ENCODE measurements at places on chromosomes 11 and 22. TPM values are rescaled to one million over a fixed set of nuclear protein-coding genes. Genes with fewer than 3 reads are reported as not detected.

The C11orf86 gene
- not detected for total RNA-seq

The PGGHG gene
- total RNA-seq, result 81.0 TPM

The MMP12 gene
- not detected for total RNA-seq

The EMID1 gene
- total RNA-seq, result not detected

The TMEM45B gene
- total RNA-seq, result 0.58 TPM

The PARVG gene
- total RNA-seq, result 57.4 TPM

The CCDC15 gene
- total RNA-seq, result 3.6 TPM

The NCAM1 gene
- total RNA-seq, result 0.16 TPM

The OR4A5 gene
- not detected for total RNA-seq

The CHRM1 gene
- total RNA-seq, result not detected

The SLC37A2 gene
- 1.5 TPM for total RNA-seq

GRCh38 chr11:129739339-129739738, 76.3 kb upstream of the TMEM45B start:
- no peaks in the 10 kb centered on the region for H3K4me1 ChIP-seq
- no peak overlapping the region for H3K4me3 ChIP-seq
- H3K36me3 ChIP-seq, result no peaks in the 10 kb centered on the region
- no peak overlapping the region for H3K27ac ChIP-seq

DNA sequence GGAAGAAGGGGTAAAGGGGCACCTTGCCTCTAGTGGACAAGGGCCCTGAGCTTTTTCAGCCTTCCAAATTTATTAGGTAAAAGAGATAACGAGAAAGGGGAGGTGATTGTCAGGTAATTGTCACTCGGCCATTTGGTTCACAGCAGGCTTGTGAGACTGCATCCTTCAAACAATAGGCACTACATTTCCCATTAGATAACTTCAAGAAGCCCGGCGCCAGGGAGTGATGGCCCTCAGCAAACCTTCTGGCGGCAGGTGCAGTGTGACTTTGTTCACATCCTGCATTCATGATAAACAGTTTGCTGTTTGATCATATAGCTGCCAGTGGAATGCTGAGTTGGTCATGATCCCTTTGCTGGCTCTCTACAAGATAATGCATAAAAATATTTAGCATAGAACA, 185.1 kb downstream of the CWF19L2 start:
- H3K27me3 ChIP-seq, result no peaks in the 10 kb centered on the region
- no peak overlapping the region for H3K4me3 ChIP-seq
- H3K27ac ChIP-seq, result no peak overlapping the region
- no peaks in the 10 kb centered on the region for H3K4me1 ChIP-seq

DNA sequence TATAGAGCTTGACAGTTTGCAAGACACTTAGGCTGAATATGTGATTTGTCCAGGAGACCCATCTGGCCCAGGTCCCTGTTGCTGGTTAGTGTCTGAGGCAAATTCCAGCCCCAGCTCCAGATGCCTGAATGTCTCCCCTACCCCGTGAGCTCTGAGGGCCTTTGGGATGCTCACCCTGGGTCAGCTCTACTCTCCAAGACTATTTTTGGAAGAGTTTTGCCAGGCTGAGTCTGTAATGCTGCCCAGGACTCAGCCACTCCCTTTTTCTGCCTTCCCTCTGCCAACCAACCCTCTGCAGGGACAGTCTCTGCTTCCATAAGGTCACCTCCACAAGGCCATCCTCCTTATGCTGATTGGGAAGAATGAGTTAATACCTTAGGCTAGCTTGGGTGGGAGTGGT, 66.3 kb downstream of the CABIN1 start:
- H3K4me3 ChIP-seq, result no peak overlapping the region
- no peak for DNase-seq
- peaks cover 15% of the 10 kb centered on the region for H3K36me3 ChIP-seq
- no peaks in the 10 kb centered on the region for H3K27me3 ChIP-seq
- H3K27ac ChIP-seq, result no peak overlapping the region

DNA sequence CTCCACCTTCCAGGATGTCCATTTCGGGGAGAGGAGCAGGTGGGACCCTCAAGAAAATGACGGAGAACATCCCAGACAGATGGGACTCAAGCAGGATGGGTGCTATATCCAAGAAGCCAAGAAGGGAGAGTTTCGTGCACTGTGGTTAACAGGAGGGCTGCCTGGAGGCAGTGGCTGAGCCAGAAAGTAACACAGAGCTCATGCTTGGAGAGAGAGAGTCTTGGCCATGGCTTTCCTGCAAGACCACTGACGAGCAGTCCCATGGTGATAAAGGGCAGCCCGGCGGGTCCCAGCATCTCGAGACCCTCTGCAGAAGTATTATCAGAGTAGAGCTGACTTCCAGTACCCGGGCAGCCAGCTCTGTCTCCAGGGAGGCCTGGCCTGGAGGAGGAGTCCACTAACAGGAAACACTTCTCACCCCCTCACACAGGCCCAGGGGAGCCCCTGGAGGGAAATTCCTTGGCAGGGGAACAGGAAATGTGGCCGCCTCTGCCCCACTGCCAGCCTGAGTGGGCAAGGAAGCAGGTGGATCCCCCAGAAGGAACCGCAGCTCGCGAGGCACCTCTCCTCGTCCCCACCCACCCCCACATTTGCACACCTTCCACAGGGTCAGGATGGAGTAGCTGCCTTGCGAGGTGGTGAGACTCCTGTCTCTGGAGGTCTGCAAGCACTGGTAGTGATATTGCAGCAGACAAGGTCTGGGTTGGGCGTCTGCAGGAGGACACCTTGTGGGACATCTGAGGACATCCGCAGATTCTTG, 32.2 kb downstream of the CYTH4 start:
- peak; percentile 39 for DNase-seq
- no peak overlapping the region for H3K4me3 ChIP-seq
- no peak overlapping the region for H3K27ac ChIP-seq
- peaks cover 45% of the 10 kb centered on the region for H3K4me1 ChIP-seq
- H3K36me3 ChIP-seq, result peaks cover 32% of the 10 kb centered on the region
- H3K27me3 ChIP-seq, result no peaks in the 10 kb centered on the region

GRCh38 chr11:127609025-127609773, 608.6 kb upstream of the KIRREL3 start:
- H3K27ac ChIP-seq, result no peak overlapping the region
- H3K36me3 ChIP-seq, result no peaks in the 10 kb centered on the region
- H3K27me3 ChIP-seq, result no peaks in the 10 kb centered on the region
- H3K4me1 ChIP-seq, result no peaks in the 10 kb centered on the region
- DNase-seq, result no peak

DNA sequence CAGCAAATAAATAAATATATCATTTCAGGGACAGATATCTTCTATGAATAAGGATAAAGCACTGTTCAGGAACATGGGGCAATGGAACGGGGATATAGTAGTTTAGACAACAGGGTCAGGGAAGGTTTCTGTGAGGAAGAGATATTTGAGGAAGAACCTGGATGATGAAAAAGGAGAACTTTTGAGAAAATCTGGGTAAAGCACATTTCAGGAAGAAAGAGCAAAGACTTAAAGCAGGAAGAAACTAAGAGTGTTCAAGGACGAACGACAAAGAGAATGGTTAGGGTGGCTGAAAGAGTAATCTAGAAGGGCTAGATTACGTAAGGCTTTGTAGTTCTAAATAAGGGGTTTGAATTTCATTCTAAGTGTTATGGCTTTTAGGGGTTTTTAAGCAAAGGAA, 12.7 kb downstream of the DDI1 start:
- no peaks in the 10 kb centered on the region for H3K36me3 ChIP-seq
- no peak overlapping the region for H3K27ac ChIP-seq
- DNase-seq, result no peak
- no peak overlapping the region for H3K4me3 ChIP-seq
- no peaks in the 10 kb centered on the region for H3K27me3 ChIP-seq
- H3K4me1 ChIP-seq, result no peaks in the 10 kb centered on the region

GRCh38 chr11:134911514-134912180, 499.6 kb upstream of the B3GAT1 start:
- H3K27me3 ChIP-seq, result no peaks in the 10 kb centered on the region
- H3K4me3 ChIP-seq, result no peak overlapping the region
- no peak for DNase-seq
- H3K36me3 ChIP-seq, result no peaks in the 10 kb centered on the region

- no peaks in the 10 kb centered on the region for H3K27me3 ChIP-seq
- no peaks in the 10 kb centered on the region for H3K36me3 ChIP-seq
- H3K4me1 ChIP-seq, result no peaks in the 10 kb centered on the region
- no peak for DNase-seq
These were observed 153.0 kb downstream of the LRRC4C start for GRCh38 chr11:41306431-41306830.

GRCh38 chr22:46528121-46528610, 9.3 kb downstream of the CELSR1 start:
- H3K36me3 ChIP-seq, result no peaks in the 10 kb centered on the region
- no peak overlapping the region for H3K27ac ChIP-seq
- DNase-seq, result no peak
- no peaks in the 10 kb centered on the region for H3K27me3 ChIP-seq
- no peaks in the 10 kb centered on the region for H3K4me1 ChIP-seq

DNA sequence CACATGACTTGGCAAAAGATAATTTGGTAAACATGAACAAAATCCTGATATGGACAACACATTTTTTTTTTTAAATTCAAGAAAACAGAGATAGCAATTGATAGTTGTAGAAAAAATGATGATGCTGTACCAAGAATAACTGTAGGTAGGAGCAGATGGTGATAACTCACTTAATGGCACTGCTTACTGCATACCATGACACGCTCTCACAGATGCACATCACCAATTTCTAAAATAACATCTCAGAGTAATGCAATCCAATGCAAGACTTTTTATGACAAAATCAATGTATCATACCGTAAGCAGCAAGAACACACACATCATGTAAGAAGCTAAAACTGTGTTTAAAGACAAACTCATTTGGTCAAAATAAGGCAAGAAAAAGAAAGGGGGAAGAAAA, 96.2 kb downstream of the LARGE2 start:
- H3K36me3 ChIP-seq, result no peaks in the 10 kb centered on the region
- no peaks in the 10 kb centered on the region for H3K27me3 ChIP-seq
- no peak overlapping the region for H3K27ac ChIP-seq
- H3K4me1 ChIP-seq, result no peaks in the 10 kb centered on the region
- H3K4me3 ChIP-seq, result no peak overlapping the region

- H3K36me3 ChIP-seq, result peaks cover 31% of the 10 kb centered on the region
- peak overlapping the region; percentile 94 for H3K27ac ChIP-seq
- no peaks in the 10 kb centered on the region for H3K27me3 ChIP-seq
- H3K4me3 ChIP-seq, result peak overlapping the region; percentile 72
These were observed 1.1 kb downstream of the TIMM10B start for GRCh38 chr11:6482441-6482840.

- H3K36me3 ChIP-seq, result no peaks in the 10 kb centered on the region
- no peaks in the 10 kb centered on the region for H3K4me1 ChIP-seq
- H3K27ac ChIP-seq, result no peak overlapping the region
- H3K27me3 ChIP-seq, result no peaks in the 10 kb centered on the region
- no peak for DNase-seq
- no peak overlapping the region for H3K4me3 ChIP-seq
These were observed 123.7 kb upstream of the NECTIN1 start for GRCh38 chr11:119852741-119853140.

- no peak within 1 kb of the TSS for H3K27ac ChIP-seq
- no peaks in the 10 kb centered on the region for H3K27me3 ChIP-seq
- DNase-seq, result no peak
These were observed at the start of gene OR10S1 for GRCh38 chr11:123977731-123978347. OR10S1 (minus strand) TSS chr11:123977781; CDS start chr11:123977664, 117 bp downstream.

GRCh38 chr11:82978422-82979099, 77.0 kb downstream of the DDIAS start:
- no peaks in the 10 kb centered on the region for H3K36me3 ChIP-seq
- H3K4me1 ChIP-seq, result no peaks in the 10 kb centered on the region
- DNase-seq, result no peak

- no peaks in the 10 kb centered on the region for H3K4me1 ChIP-seq
- no peak for DNase-seq
- H3K36me3 ChIP-seq, result peaks cover 7% of the 10 kb centered on the region
- H3K27me3 ChIP-seq, result no peaks in the 10 kb centered on the region
- H3K27ac ChIP-seq, result no peak overlapping the region
- H3K4me3 ChIP-seq, result no peak overlapping the region
These were observed 10.1 kb downstream of the PRR14L start for GRCh38 chr22:31739795-31740201.

GRCh38 chr11:4991060-4991459, 3.6 kb upstream of the OR51L1 start:
- no peaks in the 10 kb centered on the region for H3K4me1 ChIP-seq
- H3K36me3 ChIP-seq, result no peaks in the 10 kb centered on the region
- no peaks in the 10 kb centered on the region for H3K27me3 ChIP-seq
- no peak overlapping the region for H3K4me3 ChIP-seq
- no peak for DNase-seq

GRCh38 chr11:34439610-34440198, 970 bp downstream of the CAT start:
- no peaks in the 10 kb centered on the region for H3K36me3 ChIP-seq
- DNase-seq, result no peak
- peak overlapping the region; percentile 77 for H3K4me3 ChIP-seq
- peaks cover 18% of the 10 kb centered on the region for H3K4me1 ChIP-seq
- no peaks in the 10 kb centered on the region for H3K27me3 ChIP-seq

DNA sequence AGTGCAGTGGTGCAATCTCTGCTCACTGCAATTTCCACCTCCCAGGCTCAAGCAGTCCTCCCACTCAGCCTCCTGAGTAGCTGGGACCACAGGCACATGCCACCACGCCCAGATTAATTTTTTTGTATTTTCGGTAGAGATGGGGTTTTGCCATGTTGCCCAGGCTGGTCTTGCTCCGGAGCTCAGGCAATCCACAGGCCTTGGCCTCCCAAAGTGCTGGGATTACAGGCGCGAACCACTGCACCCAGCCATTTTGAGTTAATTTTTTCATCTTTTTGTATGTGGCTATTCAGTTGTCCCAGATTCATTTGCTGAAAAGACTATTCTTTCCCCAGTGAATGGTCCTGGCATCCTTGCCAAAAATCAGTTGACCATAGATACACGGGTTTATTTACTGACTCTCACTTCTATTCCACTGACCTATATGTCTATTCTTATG, 63.6 kb downstream of the MAPK1 start:
- peaks cover 48% of the 10 kb centered on the region for H3K36me3 ChIP-seq
- H3K4me3 ChIP-seq, result no peak overlapping the region
- H3K27me3 ChIP-seq, result no peaks in the 10 kb centered on the region
- H3K4me1 ChIP-seq, result no peaks in the 10 kb centered on the region

DNA sequence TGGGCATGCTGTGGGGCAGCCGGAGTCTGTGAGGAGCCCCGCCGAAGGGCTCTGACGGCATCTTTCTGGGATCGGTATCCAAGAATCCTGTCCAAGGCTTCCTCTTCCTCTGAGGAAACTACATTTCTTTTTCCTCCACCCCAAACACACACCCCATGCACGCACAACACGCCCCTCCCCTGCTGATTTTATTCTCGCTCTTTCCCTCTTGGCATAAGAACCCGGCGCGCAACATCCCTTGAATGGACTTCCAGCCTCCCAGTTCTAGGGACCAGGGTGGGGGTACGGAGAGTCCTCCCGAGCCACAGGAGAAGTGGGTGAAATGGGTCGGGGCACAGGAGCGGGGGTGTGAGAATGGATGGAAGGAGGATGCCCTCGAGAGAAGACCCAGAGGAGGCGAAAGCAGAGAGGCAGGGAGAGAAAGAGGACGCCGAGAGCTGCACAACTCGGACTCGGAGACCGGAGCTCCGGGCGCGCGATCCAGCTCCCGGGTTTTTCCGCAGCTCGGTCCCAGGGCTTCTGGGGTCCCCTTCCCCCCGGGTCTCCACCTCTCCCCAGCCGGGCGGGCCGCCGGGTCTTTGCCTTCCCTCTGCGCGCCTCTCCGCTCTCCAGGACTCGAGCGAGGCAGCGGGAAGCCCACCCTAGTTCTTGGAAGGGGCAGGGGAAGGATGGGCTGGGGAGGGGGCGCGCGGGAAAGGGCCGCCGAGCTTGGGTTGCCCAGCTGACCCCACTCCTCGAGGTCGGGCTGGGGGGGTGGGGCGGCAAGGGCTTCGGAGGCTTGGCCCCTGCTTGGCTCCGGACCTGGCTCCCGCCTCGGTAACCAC, 1.5 kb upstream of the LARGE1 start:
- H3K27me3 ChIP-seq, result peaks cover 6% of the 10 kb centered on the region
- no peaks in the 10 kb centered on the region for H3K36me3 ChIP-seq
- no peak overlapping the region for H3K27ac ChIP-seq
- peaks cover 7% of the 10 kb centered on the region for H3K4me1 ChIP-seq

Data from CD8-positive, alpha-beta memory T cell (primary cell).